ENCODE measurements at places on chromosomes 1 and 21.

GRCh38 chr1:180863158-180863775, 49.4 kb upstream of the KIAA1614 start:
- peak; percentile 67 for DNase-seq

- peak; percentile 52 for DNase-seq
These were observed 736 bp downstream of the KCNC4 start for GRCh38 chr1:110210604-110211495.

DNA sequence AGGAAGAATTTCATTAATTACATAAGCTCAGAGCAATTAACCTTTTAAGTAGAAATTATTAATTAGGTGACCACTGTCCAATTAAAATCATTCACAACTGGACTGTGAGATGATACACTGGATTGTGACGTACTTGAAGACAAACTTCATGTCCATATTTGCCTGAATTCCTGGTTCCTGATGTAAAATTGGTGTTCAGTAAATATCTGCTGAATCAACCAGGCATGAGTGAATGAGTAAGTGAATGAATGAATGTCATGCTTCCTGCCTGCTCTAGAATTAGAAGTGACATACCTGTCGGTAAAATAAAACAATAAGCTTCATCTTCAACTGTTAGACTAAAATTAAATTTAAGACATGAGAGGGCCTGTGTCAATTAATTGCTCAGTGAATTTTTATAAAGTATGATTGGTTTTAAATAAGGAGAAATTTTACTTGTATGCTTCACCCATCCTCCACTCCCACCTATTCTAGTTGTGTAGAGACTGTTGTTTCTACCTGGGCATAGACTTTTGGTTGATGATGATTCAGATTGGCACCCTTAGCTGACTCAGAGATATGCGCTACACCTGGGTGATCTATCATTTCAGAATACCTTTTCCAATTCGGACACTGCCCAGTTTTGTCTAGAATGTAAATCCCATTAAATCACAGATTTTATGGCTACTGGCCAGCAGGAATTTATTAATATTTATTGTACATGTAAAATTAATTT, 56.9 kb upstream of the PTGS2 start:
- DNase-seq: no peak

DNA sequence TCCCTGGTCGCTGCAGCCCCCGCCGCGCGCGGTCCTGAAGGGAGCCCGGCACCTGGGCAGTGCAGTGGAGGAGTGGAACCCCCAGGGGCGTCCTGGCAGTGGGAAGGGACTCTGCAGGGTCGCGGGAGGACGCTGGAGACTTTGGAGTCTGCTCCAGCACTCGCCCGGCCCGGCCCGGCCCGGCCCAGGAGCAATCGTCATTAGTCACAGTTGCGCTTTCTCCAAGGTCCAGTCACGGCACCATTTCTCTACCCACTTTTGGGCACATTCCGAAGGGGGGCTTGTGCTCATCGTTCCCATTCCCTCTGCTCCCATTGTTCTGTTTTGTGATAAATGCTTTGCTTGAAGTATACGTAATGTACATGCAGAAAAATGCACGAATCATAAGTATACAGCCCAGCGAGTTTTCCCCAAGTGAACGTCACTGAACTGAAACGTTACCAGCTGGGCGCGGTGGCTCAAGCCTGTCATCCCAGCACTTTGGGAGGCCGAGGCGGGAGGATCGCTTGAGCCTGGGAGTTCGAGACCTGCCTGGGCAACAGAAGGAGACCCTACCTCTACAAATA, 999 bp downstream of the THAP3 start:
- DNase-seq: peak; percentile 51

- no peak for DNase-seq
These were observed 81.4 kb downstream of the CHRM3 start for GRCh38 chr1:239467730-239468129.

DNA sequence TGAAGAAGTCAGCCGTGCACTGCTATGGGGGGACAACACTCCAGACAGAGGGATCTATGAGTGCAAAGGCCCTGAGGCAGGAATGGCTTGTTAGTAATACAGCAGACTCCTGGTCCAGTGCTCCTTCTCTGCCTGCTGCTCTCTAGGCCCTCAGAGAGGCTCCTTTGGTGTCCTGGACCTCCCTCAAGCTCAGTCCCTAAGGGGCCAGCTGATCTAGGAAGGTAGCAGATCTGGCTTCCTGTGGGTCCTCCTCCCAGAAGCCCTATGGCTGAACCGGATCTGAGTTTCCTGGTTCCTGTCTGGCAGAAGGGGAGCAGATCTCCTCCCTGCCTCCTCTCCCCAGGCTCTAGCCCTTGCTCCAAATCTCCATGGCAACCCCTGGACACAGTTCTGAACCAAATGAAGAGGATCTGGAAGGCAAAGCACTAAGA, at the start of gene LDLRAD2:
TSS of gene LDLRAD2 (plus strand) at position 391 of the 431 bp plus-strand sequence. CDS start 187 bp downstream, outside the sequence.
- DNase-seq: no peak

GRCh38 chr1:11078631-11079030, 18.8 kb upstream of the SRM start:
- peak; percentile 47 for DNase-seq

DNA sequence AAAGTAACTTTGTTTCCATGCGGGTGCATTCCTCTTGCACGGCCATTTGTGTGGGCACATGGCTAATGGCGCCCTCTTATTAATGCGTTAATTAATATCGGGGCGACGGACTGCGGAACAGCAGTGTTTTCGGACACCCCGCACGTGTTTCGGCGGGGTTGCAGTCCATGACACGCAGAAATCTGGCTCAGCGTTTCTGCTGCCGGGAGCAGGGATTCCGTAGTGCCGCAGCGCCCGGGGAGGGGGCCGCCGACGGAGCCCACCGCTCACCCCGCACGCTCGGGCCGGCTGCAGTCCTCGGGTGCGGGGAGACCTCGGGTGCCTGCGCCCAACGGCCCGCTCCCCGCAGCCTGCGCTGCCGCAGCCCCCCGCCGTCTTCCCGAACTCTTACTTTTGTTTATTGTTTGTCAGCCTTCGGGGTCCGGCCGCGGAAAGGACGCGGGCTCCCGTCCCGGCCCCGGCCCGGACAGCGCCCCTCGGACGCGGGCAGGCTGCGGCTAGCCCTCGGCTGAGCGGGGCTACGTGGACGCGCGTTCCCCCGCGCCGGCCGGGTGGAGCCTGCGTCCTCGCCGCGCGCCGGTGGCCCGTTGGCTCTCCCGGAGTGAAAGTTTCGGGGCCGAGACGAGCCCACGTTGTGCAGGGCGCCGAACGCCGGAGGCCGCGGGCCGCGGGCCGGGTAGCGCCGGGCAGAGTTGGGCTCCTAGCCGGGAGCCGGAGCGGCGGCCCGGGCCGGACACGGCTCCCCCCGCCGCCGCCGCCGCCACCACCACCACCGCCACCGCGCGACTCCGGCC, 849 bp downstream of the NFIA start:
- peak; percentile 32 for DNase-seq

DNA sequence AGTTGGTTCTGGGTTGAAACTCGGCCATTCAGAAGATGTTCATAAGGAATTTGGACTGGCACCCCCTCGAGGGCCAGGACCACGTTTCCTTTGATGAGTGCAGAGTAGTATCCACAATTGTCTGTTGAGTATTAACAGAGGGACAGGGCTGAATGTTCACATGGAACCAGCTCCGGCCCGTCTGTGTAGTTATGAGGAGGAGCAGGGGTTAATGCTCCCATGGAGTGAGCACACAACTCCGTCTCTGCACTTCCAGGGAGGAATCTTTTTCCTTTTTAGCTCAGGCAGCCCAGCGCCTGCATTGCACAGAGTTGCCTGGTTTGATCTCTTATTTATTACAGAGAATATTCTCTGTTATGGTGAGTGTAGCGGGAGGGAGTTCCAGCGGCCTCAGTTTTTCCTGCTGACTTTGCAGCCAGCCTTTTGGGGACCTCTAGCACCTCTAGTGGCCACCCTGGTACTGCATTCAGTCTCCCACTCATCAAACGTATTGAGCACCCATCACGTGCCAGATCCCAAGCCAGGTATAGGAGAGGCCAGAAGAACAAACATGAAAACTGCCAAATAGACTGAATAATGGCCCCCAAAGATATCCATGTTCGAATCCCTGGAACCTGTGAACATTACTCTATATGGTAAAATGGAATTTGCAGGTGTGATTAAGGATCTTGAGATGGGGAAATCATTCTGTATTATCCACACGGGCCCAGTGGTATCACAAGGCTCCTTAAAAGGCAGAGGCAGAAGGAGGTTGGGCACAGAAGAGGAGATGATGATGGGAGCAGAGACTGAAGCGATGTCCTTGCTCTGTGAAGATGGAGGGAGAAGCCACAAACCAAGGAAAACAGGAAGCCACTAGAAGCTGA, 167.7 kb upstream of the CSF3R start:
- DNase-seq: peak; percentile 44

DNA sequence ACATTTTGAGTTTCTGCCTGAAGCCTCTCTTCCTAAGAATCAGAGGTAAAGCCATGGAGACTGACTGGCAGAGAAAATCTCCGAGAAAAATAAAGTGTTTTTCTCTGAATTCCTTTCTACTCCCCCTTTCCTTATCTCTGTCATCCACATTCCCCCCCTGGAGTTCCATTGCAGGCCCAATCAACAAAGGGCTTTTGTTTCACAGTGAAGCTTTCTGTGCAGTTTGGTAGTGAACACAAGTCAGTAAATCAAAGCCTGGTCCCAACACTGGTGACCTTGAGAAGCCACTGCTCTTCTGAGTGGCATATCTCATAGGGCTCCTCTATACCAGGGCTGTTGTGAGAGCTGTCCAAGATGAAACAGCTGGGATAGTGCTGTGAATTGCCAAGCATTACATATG, 228.4 kb downstream of the SEC16B start:
- no peak for DNase-seq
